ENCODE measurements at places on chromosomes 5 and 9.

- no peak for DNase-seq
Observed at GRCh38 chr9:22590336-22591033, 143.9 kb downstream of the DMRTA1 start.

GRCh38 chr5:22344000-22344399 lies 509.1 kb downstream of the CDH12 start:
- DNase-seq = no peak

- no peak for DNase-seq
Observed at GRCh38 chr5:16315501-16315900, 135.9 kb upstream of the MARCHF11 start.

DNA sequence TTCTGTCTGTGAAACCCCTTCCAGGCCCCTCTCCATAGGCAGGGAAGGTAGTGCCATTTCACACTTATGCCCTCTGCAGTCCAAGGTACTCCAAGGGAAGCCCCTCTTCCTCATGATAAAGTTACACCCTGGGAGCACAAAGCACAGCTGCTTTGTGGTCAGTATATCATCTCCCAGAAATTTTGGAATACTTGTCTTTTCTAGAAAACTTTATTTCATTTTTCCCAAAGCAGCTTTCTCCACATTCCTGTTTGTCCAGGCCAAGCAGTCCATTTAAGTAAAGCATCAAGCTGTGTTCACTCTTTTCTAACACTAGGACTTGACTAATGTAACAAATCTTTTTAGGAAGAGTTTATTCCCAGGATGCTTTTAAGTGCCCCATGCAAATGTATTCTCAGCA lies 371.8 kb upstream of the RGMB start:
- DNase-seq = no peak

GRCh38 chr5:111262815-111263214 lies 38.6 kb downstream of the CAMK4 start:
- no peak for DNase-seq

DNA sequence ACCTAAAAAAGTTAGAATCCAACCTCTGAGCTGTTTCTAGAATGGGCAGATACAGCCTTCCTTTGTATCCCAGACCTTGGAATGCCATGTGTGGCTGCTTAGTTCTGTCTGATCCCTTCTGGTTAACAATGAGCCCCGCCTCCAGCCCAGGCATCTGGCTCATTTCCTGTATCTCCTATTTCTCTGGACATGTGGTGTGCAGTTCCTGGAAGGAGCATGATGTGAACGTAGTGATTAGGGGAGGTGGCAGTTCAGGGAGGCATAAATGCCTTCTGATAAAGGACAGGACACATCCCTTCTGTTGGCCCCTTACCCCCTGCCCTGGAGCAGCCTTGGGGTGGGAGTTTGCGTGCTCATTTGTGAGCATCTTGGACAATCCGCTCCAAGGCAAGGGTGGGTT lies 243.0 kb downstream of the ZSWIM6 start:
- no peak for DNase-seq

DNA sequence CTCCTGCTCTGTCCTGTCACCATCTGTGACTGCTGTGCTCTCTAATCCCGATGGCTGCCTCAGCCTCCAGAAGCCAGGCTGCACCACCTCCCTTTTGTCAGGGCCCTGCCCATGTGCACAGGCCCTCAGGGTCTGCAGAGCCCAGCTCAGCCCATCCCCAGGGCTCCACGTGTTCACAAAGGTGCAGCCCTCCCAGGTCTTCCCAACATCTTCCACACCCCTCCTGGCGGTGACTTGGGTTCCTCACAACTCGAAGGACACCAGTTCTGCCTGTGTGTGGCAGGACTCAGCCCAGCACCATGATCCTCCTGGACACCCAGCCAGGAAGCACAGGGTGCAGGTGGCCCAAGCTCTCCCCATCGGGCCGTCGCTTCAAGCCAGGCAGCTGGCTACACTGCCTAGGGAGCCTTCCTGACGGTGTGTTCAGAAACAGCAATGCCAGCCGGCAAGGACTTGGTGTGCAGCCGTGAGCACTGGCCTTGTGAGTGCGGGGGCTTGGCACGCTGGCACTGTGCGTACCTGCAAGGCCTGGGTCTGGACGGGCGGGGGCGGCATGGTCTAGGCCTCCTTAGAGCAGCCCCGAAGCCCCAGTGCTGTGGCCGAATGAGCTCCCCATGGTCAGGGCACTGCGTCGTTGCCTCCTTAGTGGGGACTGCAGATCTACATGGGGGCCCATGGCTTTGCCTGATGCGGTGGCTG lies 96.1 kb downstream of the MRPL36 start:
- DNase-seq = no peak

- DNase-seq = no peak
Observed at GRCh38 chr9:71036501-71036900, 84.9 kb downstream of the TRPM3 start.

GRCh38 chr5:107063511-107063910 lies 607.2 kb downstream of the EFNA5 start:
- no peak for DNase-seq

- no peak for DNase-seq
Observed at GRCh38 chr9:7976167-7976755, 176.7 kb upstream of the DMAC1 start.

- DNase-seq = no peak
Observed at GRCh38 chr9:98558575-98558974, 150.2 kb downstream of the GABBR2 start.

- no peak for DNase-seq
Observed at GRCh38 chr9:116791326-116791725, 104.2 kb downstream of the TRIM32 start.

DNA sequence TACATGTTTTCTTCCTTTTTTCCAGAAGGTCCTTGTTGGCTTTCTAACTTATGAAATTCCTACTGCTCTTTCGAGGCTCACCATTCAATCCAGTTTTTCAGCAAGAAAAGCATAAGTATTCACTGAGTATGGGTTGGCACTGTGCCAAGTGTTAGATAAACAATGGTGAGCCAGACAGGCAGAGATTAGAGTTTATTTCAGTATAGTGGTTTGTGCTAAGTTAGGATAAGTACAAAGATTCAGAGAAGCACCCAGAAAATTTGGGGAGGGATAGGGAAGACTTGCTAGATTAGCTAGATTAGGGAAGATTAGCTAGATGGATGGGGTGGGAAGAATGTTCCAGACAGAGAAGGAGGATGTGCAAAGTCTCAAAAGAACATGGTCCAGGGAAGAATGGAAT lies 122.9 kb downstream of the OXCT1 start:
- no peak for DNase-seq

- DNase-seq = no peak
Observed at GRCh38 chr9:82558855-82559630, 503.9 kb downstream of the RASEF start.

GRCh38 chr5:54742417-54742891 lies 224.9 kb downstream of the SNX18 start:
- no peak for DNase-seq

DNA sequence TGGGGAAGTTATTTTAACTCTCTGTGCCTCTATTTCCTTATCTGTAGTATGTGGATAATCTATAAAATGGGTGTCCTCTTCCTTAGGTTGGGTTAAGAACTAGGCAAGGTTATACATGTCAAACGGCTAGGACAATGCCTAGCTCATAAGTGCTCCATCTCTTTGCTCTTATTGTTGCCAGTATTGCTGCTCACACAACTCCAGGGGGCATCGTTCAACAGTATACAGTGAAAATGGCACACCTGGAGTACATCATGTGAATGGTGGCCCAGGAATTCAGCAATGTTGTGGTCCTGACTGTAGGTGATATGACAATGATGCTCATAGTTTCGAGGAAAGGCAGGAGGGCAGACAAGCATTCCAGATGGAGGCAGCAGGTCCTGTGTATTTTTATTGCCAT lies 30.1 kb downstream of the SLIT3 start:
- DNase-seq = no peak

DNA sequence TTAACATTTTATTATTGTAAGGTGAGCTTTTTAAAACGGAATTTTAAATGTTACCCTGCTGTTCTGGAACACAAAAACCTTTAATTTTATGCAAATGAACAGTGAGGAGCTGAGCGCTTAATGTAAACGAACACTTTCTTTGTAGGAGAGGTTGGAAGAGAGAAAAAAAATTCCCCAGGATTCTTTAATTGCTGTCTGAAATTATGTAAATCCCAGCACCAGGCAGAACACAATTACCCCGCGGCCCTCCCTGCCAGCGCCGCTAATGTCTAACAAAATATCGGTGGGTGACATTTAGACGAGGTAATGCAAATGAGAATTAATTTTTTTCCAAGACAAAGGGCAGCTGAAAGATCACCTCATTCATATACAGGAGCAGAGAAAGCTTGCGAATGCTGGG lies 143.4 kb upstream of the MVB12B start:
- no peak for DNase-seq

DNA sequence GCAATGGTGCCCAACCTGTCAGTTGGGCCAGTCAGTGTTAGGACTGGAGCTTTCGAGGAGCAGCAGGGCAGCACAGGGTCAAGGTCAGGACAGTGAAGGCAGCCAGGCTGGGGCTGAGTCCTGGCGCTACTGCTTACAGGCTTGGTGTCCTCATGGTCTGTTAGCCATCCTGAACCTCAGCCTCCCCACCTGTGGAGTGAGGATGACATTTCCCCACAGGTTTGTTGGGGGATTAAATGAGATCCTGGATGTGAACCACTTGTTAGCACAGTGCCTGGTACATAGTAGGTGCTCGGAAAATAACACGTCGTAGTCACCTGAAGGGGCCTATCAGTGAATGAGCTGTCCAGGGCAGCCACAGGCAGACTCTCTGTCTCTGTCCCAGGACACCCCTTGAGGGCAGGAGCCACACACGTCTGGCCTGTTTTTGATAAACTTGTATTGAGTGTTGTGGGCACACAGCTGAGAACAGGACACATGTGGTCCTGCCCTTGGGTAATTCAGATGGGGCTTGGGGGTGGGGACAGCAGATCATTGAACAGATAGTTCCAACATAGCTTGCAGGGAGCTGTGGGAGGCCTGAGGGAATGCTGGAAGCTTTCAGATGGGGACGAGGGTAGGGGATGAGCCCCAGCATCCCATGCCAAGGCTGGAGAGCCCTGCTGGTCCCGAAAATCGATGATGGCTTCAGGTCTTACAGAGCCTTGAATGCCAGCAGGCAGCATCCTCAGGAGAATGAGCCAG lies 69.3 kb downstream of the AMBP start:
- no peak for DNase-seq

- no peak for DNase-seq
Observed at GRCh38 chr9:106953174-106953573, 90.2 kb downstream of the ZNF462 start.

DNA sequence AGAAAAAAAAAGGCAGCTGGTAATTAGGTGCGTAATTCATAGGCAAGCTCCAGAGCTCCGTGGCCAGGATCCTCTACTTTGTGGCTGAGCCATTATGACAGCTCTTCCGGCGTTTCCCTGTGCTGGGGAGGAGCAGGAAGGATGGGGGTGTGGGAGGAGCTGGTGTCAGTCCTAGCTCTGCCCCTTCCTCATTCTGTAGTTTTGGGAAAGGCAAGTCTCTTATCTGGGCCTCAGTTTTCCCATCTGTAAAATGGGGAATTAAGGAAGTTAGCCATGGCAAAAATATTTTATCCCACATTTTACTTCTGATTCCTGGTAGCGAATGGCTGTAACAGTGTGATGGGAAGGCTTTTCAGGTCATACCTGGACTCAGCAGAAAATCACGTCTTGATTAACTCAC lies 81.1 kb downstream of the SEC61B start:
- DNase-seq = no peak

DNA sequence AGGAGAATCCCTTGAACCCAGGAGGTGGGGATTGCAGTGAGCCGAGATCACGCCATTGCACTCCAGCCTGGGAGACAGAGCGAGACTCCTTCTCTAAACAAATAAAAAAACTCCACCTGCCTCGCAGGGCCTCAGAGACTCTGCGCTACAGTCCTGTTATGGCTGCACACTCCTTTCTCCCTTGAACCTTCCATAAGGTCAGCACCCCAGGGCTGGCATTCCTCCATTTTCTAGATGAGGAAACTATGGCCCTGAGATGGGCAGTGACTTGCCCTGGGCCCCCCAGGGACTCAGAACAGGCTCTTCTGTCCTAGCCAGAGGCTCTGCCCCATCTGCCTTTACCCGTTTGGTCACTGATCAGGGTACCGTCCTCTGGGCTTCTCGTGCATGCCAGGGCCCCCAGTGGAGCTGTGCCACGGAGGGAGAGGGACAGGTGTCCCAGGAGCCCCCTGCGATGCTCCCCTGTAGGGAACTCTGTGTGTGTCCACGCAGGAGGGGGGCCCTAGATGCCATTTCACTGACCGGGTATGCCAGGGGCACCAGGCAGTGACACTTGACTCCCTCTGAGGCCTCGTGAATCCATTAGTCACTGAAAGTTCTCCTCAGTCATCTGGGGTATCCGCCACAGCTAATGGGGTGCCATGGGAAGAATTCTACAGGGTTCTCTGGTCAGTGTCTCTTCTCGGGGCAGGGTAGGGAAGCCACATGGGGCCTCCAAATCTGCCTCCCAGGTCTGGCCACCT lies 16.2 kb downstream of the RALGDS start:
- no peak for DNase-seq

- DNase-seq = no peak
Observed at GRCh38 chr5:108168915-108169314, 213.0 kb downstream of the FBXL17 start.

DNA sequence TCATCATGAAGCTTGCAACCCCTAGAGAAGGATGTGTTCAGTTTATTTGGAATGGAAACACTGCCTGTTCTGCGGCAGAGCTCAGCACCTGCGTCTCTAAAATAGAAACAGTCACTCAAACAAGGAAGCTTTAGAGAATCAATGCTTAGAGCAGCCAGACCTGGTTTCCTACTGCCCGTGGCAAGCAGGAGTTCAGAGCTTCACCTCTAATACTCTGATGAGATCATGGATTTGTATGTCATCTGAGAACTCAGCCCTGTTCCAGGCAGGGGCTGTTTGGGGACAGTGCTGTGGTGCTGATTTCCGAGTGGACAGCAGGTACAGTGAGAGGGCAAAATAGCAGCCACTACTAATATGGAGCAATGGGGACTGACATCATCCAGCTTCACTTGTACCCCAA lies 236.0 kb upstream of the IRX1 start:
- DNase-seq = no peak

DNA sequence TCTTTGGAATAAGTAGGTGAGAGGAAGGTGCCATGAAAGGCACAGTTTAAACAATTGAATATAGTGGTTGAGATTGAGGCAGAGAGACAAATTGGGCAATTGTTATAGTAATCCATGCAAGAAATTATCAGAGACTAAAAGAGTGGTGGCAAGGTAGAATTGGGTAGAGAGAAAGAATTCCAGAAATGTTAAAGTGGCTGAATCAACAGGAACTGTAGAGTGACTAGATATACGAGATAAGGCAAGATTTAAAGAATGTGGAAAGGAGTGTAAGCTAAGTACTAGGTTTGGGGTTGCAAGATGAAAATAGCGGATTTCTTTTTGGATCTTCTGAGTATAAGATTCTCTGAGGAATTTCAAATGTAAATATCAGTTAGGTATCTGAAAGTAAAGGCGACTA lies 285.2 kb downstream of the DMRTA1 start:
- no peak for DNase-seq

Data from NCI-H1694 (cell line).